ENCODE measurements at places on chromosomes 12 and 14.

DNA sequence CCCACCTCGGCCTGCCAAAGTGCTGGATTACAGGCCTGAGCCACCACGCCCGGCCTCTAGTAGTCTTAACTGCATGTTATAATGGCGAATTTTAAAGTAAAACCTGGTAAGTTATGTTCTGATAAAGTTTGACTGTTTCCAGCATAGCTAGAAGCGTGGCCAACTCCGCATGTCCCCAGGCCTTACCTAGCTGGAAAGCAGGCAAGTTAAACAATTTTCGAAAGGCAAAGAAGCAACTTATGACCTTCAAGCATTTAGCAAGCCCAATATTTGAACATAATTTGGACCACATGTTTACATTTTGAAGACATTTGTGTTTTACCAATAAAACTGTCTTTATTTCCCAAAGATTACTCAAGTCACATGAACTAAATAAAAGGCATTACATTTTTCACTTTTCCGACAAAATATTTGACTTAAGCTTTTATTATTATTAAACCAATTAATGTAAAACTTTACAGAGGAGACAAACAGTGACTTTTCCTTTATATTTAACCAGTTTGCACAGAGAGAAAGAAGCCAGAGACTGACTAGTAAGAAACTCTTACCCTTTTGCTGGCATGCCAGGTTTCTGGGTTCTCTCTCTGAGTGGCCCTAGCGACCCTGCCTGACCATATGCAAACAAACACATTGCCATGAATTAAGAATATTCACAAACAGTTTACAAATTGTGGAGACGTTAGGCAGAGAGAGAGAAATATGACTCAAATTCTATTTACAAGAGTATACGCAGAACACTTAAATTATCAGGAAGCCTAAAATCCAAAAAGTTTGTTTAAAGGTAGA lies 106.3 kb downstream of the RIN3 start:
- no peak for DNase-seq

- DNase-seq = no peak
Measured at GRCh38 chr12:80173083-80173864, 73.9 kb downstream of the OTOGL start.

GRCh38 chr14:74488786-74489397 lies 4.2 kb downstream of the NPC2 start:
- no peak for DNase-seq

DNA sequence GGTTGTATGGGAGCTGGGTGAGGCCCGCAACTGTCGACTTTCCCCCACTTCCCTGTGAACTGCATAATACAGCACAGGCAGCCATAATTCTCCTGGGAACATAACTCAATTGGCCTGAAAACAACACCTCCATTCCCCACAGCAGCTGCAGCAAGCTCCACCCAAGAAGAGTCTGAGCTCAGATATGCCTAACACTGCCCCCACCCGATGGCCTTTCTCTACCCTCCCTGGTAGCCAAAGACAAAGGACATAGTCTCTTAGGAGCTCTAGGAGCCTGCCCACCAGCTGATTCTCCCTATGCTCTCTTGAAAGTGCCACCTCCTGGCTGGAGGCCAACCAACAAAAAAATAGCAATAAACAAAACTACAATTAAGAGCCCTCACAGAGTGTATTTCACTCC lies 542.7 kb upstream of the LMO3 start:
- no peak for DNase-seq

- no peak for DNase-seq
Measured at GRCh38 chr14:98564006-98564405, 708.0 kb downstream of the BCL11B start.

DNA sequence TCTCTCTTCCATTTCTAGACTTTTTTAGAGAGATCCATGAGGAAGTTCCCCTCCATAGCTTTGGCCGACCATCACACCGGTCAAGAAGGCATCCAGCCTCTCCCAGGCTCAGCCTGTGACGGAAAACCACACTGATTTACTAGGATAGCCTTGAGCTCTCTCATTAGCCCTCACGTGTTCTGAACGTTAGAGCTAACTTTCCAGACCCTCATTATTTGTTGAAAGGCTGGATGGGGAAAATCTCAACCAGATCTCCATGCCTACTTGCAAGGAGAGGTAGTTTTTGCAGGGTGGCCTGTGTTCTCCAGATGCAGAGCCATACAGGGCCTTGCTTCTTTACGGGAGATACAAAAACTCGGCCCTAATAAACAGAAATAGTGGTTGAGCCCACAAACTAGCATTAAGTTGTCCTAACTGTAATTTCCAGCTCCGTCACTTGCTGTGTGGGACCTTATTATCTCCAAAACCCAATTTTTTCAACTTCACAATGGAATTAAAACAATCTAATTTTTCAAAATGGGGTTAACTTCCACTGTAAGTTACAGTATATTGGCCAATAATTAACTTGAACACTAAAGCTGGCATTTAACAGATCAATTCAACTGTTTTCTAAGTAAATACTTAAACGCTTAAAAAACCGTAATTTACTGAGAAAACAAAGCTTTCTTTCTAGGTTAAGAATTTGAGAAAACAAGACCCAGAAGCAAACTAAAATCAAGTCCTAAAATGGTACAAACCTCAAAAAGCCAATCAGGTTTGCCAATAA lies 65.3 kb downstream of the KLHL28 start:
- DNase-seq = no peak

- no peak for DNase-seq
Measured at GRCh38 chr12:14950982-14951746, 10.2 kb downstream of the ARHGDIB start.

GRCh38 chr14:64937821-64938193 lies 4.7 kb downstream of the GPX2 start:
- DNase-seq = no peak

DNA sequence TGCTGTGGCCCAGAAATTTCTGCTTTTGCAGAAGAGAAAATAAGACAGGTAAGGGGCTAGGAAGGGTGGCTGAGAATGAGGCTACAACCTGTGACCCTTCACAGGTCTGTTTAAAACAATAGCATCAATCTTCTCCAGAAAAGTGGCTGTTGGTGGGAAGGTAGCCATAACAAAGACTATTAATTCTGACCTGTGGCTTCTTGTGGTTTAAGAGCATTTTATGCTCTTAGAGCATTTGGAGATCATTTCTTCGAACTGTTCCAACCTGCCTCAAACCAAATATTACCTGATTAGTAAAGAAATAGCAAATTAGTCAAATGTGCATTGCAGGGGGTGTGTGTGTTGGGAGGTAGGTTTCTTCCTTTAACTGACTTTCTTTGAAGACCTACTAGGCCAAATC lies 15.2 kb upstream of the TCP11L2 start:
- no peak for DNase-seq

DNA sequence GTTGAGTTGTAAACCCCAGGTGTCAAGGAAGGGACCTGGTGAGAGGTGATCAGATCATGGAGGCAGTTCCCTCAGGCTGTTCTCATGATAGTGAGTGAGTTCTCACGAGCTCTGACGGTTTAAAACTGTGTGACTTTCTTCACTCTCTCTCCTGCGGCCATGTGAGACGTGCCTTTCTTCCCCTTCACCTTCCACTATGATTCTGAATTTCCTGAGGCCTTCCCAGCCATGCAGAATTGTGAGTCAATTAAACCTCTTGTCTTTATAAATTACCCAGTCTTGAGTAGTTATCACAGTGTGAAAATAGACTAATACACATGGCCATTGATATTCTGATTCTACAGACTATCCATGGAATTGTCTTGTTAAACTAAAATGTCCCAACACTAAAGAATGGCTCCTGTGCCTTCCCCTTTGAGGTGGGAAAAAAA lies 85.6 kb downstream of the SLC2A13 start:
- DNase-seq = no peak

DNA sequence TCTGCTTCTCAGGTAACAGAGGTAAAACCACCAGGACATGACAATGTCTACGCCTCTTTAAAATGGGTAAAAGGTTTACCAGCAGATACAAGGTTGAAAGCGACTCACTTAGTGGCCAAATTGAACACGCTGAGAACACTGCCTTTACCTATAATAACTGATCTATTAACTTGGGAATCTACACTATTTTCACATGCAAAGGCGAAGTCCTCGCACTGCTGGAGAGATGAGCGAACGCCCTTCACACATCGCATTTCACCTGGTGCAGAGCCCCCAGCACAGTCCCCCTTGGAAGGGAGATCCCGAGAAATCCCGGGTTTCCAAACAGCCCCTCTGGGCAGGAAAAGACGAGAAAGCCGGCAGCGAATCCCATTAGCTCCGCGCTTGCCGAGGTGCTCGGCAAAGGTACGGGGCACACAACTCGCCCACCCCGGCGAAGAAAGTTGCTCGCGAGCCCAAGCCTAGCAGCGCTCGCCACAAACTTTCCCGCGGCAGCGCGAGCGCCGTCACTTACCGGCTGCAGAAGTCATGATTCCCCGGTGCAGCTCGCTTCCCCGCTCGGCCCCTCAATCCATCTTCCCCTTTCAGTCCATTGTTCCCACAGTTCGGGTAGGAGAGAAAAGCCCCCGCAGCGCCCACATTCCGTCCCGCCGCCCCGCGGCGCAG lies 423 bp downstream of the FGD6 start:
- DNase-seq = no peak

DNA sequence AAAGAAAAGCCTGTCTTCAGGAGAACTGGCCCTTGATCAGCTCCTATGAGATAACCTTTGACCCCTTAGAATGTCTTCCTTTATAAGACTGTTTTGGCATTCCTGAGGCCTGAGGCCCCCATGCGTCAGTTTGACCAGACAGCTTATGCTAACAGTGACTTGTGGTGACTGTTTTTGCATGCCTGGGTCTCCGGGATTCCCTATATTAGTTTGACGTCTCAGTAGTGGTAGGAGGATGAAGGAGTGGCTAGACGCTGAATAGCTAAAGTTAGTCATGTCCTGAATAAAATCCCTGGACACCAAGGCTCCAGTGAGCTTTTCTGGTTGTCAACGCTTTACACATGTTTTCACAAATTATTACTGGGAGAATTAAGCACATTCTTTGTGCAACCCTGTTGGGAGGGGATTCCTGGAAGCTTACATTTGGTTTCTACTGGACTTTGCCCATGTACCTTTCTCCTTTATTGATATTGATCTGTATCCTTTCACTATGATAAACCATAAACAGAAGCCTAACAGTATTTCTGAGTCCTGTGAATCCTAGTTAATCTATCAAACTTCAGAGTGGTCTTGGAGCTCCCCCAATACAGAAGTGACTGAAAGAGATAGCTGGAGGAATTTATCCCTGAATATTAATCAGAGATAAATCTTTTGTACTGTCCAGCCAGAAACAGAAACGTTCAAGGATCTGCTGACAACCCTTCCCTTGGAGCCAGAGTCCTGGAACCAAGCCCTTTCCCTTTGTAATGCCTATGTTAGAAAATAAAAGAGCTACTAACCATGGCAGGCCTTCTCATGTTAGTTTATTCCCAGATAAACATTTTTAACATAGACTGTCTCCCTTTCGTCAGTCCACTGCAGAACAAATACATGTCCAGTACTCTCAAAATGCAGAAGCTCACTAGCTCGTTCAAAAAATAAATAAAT lies 479.2 kb downstream of the RPS29 start:
- DNase-seq = no peak

- DNase-seq = no peak
Measured at GRCh38 chr14:25007832-25008231, 42.1 kb downstream of the STXBP6 start.

GRCh38 chr12:5407034-5407856 lies 24.7 kb upstream of the NTF3 start:
- no peak for DNase-seq

DNA sequence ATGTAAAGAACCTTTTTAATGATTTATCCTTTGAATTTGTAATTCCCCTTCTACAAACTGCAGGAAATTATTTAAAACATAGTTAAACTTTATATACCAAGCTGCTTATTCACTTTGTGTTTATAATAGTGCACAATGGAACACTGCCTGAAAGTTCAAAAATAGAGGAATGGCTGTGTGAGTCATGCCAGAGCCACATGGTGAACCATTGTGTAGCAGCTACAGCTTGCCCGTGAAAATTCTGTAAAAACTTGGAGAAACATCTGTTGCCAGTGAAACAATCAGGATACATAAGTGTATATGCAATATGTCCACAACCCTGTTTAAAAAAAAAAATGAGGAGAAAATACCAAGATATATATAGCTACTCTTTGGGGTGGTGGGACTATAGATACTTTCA lies 59.5 kb downstream of the VEZT start:
- DNase-seq = no peak

- DNase-seq = no peak
Measured at GRCh38 chr14:21084998-21085853, 13.2 kb downstream of the ZNF219 start.

DNA sequence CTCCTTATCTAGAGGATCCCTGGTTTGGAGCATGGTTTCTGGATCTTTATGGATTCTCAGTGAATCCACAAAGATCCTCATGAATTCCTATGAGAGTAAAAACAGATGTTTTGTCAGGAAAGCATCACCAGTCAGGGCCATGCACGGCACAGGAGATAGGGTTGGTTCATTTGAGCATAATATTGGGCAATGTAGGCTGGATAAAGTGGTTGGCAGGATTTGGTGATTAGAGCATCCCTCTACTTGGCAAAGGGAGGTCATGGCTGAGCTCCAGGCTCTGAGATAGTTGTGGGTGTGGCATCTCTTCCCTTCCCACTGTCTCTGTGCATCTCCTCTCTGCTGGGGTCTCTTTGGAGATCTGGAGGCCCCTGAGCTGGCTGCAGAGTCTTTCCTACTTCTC lies 149.8 kb downstream of the DACT1 start:
- no peak for DNase-seq

- DNase-seq = no peak
Measured at GRCh38 chr14:73726025-73726961, 12.1 kb upstream of the PNMA1 start.

DNA sequence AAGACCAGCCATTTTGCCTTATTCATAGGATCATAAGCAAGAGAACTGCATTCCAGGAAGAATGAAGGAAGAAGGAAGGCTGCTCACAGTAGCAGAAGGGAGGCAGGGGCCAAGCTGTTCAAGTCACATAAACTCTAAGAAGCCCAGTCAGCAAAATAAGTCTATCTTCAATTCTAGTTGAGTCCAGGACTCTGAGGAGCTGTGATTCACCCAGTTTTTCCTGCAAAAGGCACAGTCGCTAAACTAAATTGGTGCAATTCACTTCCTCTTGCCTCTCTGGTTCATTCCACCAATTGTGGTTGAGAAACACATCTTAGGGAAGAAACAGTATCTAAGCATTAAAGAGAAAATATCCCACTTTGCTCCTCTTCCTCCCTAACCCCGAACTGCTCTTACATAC lies 9.8 kb downstream of the ZNF641 start:
- DNase-seq = no peak

GRCh38 chr12:48927261-48927660 lies 2.0 kb upstream of the FKBP11 start:
- no peak for DNase-seq

GRCh38 chr12:57832966-57833365 lies 13.6 kb downstream of the CTDSP2 start:
- DNase-seq = no peak

DNA sequence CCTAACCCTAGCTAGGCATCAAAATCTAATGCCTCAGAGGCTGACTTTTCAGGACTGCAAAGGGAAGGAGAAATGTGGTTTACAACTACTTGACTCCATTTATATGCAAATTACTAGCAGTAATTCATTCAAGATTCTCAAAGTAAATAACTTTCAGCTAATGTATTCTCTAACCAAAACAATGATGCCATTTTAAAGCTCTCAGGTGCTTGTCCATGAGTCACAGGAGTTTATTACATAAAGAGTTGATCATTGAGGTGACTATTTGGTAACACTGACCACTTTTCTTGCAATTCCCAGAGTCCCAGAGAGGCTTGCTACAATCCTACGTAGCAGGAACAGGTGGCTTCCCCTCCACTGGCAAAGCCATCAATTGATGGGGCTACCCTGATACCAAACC lies 109.0 kb upstream of the SLC35F4 start:
- DNase-seq = no peak
